Ecto neural progenitor cell (in vitro differentiated cells): ENCODE measurements at places on chromosomes 11 and 22.

GRCh38 chr11:9693801-9694553 lies 30.1 kb downstream of the SWAP70 start:
- DNase-seq = no peak

DNA sequence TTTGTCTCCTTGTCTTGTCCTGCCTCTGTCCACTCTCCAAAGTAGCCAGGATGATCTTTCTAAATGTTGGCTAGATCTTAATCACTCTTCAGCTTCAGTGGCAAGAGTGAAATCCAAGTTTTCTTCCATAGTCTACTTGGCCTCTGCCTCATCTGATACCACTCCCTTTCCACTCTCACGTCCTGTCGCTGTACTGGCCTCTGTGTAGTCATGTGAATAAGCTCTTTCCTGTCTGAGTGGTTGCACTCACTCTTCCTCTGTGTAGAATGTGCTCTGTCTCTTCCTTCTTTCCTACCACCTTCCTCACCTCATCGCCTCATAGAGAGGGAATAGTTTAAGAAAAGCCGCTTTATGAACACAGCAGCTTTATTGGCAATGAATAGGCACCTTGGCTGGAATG lies 86.5 kb downstream of the WNT11 start:
- no peak for DNase-seq

GRCh38 chr11:115201111-115201792 lies 303.0 kb downstream of the CADM1 start:
- DNase-seq = no peak

- no peak for DNase-seq
Observed at GRCh38 chr11:68469642-68470041, 9.1 kb downstream of the PPP6R3 start.
